ENCODE measurements at places on chromosomes 2 and 18.

GRCh38 chr2:36672199-36672598, 24.3 kb upstream of the VIT start:
- DNase-seq, result no peak

- peak; percentile 64 for DNase-seq
Measured at GRCh38 chr2:231926761-231927565, 767 bp upstream of the NPPC start.

GRCh38 chr2:234258562-234259141, 208.2 kb downstream of the SPP2 start:
- DNase-seq, result no peak

- no peak for DNase-seq
Measured at GRCh38 chr2:112811841-112812306, 24.7 kb downstream of the IL1B start.

DNA sequence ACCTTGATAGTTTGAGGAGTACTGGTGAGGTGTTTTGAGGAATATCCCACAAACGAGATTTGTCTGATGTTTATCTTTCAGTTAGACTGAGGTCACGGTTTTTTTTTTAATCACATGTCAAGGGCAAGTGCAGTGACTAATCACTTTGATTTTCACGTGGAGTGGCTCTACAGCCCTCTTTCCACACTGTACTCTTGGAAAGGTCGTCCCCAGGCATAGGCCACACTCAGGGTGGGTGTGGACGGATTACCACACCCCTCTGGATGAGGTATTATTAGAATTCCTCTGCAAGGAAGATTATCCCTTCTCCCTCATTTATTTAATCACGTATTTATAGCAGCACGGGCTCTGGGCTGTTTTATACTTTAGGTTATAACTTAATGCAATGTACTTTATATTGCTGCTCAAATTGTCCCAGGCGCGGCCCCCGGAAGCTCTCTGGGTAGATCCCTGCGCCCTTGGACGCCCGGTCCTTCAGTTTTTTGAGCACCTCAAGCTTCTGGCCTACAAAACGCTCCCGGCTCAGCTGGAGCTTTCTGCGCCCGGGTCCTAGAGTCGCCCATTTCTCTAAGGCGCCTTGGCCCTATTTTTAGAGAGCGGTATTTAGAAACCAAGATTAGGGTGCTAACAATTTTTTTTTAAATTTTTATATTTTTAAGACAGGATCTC, 515 bp upstream of the PLEKHB2 start:
- peak; percentile 67 for DNase-seq

DNA sequence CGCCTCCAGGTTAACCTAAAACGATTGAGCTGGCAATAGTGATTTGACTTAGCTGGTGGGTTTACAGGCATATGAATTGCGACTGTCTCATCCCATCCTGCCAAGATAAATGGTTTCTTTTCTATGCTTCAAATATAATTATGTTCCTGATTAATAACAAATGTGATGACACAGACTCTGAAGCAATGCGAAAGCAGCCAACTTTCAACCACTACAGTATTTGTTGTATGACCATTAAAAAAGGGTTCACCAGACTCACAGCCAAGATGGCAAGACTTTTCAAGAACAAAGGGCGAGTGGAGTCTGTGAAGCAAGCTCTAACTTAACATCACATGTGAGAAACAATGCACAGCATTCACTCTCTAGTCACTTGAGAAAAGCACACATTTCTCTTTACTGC, 186.6 kb downstream of the PID1 start:
- no peak for DNase-seq

DNA sequence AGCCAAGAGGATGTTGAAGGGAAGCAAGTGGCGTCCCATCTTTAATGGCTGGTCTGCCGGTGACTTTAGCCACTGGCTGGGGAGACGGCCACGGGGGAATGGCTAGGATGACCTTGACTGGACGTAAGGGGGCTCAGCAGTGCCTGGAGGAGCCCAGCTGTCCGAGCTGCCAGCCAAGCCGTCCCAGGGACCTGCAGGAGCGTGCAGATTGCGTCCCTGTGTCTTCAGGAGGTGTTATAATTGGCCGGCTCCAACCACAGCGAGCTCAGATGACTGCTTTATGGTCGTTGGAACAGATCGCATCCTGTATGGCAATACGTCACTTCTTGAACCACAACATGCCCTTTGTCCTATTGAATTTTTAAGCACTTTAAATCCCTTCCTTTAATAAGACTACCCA, 204.6 kb downstream of the EIPR1 start:
- DNase-seq, result no peak

GRCh38 chr2:212477571-212477970, 61.0 kb downstream of the ERBB4 start:
- no peak for DNase-seq

GRCh38 chr2:236511266-236511665, 58.4 kb upstream of the ACKR3 start:
- no peak for DNase-seq

DNA sequence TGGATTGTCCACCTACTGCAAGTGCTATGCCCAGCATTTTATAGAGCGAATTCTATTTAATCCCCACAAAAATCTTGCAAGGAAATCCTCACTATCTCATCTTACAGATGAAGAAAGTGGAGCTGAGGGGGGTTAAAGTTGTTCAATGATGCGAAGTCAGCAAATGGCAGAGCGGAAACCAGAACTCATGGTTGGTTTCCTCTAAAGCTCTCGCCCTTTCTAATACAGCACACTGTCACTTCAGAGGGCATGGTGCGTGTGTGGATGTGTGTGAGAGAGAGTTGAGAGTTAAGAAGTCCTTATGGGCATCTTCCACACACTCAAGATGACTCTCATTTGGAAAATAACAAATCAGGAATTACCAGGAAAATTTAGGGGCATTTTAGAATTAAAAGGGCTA, 78.4 kb downstream of the TGFA start:
- DNase-seq, result no peak

DNA sequence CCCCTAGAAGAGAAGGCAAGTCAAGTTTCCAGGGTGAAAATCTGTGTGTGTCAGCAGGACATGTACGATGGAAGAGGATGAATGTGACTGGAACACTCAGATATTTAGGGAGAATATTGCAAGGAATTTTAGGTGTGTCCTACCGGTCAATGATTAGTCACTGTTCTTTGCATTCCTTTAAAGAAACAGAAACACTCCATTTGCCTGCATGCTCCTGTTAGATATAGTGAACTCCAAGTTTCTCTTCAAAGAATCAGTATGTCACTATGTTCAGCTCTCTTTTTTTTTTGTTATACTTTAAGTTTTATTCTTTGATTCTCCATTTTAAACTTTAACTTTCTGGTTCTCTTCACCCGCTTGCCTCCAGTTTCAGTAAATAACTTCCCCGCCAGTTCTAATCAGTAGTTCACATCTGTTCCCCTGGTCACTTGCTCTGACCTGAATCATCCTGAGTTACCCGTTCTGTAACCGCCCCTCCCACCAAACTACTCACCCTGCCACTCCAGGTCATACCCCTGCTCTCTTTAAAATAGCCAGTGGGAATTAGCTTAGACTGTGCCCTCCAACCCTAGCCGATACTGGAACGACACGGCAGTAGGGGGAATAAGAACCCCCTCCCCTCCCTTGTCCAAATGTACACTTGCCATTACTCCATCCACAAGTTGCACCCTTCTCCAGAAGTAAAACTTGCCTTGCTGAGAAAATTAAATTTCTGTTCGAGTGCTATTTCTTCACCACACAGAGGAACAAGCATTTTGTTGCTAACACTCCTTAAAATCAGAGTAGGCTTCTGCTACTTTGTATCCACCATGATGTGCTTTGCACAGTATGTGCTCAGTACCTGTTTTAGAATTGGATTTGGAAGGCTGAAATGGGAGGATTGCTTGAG, 268.4 kb downstream of the METTL4 start:
- DNase-seq, result no peak

GRCh38 chr2:9285385-9285920, 78.8 kb downstream of the ASAP2 start:
- DNase-seq, result no peak

DNA sequence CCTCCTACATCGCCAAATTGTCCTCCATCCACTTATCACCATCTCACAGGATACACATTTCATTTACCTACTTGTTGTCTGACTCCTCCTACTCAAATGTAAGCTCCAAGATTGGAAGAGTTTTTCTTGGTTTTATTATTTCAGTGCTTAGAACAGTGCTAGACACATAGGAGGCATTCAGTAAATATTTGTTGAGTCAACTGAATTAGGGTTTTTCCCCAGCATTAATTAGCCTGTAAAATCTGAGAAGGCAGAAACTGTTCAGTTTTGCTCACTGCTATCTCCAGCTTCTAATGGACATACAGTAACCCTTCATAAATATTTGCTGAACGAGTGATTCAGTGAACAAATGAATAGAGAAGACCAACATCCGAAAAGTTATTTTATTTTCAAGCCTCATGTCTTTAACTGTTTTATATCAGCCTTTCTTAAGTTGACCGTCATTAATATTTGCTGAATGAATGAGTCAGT, 800 bp downstream of the TTC21B start:
- DNase-seq, result no peak

DNA sequence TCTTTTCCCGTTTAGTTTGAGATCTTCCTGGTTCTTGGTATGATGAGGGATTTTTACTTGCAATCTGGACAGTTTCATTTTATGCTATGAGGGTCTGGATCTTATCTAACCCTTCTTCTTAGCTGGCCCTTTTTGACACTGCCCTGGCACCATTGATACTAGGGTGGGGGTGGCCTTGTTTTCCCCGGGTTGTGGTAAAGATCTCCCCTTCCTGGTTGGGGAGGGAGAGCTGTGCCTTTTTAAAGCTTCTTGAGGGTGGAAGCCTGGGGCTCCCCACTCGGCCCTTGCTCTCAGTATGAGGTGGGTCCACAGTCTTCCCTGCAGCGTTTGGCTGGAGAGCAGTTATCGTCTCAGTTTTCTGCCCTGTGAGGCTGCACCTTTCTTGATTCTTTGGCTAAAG, 66.1 kb downstream of the ASB1 start:
- no peak for DNase-seq

GRCh38 chr2:26588576-26588975, 52.6 kb downstream of the CIB4 start:
- DNase-seq, result no peak

GRCh38 chr2:86223140-86223926, 24.1 kb downstream of the MRPL35 start:
- peak; percentile 43 for DNase-seq

- no peak for DNase-seq
Measured at GRCh38 chr2:159553727-159554126, 62.6 kb downstream of the BAZ2B start.

- DNase-seq, result no peak
Measured at GRCh38 chr18:75868031-75868430, 440.5 kb upstream of the SMIM21 start.

GRCh38 chr2:42053791-42054701, 6.2 kb downstream of the PKDCC start:
- DNase-seq, result no peak

GRCh38 chr2:172726172-172726735, 9.4 kb upstream of the RAPGEF4 start:
- DNase-seq, result no peak

DNA sequence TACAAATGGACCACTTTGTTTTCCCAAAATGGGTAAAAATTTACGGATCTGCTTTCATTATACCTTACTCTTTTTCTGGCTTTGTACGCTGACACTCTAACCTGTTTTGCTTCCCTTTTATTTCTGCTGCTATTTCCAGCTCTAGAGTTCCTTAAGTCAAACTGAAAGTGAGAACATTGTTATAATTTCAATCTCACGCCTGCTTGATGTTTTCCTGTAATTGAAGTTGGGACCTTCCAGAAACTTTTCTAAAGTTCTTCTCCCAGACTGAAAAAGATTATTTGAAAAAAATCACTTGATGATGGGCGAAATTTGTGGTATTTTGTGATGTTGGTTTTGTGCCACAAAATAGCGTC, 1.8 kb downstream of the GLS start:
- DNase-seq, result no peak

DNA sequence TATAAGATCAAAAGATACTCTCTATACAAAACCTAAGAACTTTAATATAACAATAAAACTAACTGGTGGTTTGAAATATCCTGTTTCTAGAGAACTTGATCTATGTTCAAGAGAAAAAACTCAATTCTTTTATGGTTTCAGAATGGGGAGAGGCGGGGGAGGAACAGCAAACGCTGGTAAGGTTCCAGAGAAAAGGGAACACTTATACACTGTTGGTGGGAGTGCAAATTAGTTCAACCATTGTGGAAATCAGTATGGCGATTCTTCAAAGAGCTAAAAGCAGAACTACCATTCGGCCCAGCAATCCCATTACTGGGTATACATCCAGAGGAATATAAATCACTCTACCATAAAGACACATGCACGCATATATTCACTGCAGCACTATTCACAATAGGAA, 17.2 kb downstream of the FAM98A start:
- DNase-seq, result no peak

- DNase-seq, result no peak
Measured at GRCh38 chr2:217929272-217929671, 73.5 kb downstream of the TNS1 start.

DNA sequence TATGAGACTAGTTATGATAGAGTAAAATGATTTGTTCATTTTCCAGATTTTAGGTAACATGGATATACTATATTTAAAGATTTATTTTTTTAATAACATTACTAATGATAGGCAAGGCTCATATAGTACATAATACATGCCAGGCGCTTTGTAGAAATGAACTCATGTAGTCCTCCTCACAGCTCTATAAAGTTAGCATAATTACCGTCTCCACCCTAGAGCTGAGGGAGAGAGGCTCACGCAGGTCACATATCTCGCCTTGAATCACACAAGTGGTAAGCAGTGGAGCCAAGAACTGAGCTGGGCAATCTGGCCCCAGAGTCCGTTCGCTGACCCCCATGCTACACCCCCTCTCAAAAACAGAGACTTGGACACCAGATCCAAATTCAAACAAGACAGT, 222.5 kb downstream of the FAM210A start:
- no peak for DNase-seq

DNA sequence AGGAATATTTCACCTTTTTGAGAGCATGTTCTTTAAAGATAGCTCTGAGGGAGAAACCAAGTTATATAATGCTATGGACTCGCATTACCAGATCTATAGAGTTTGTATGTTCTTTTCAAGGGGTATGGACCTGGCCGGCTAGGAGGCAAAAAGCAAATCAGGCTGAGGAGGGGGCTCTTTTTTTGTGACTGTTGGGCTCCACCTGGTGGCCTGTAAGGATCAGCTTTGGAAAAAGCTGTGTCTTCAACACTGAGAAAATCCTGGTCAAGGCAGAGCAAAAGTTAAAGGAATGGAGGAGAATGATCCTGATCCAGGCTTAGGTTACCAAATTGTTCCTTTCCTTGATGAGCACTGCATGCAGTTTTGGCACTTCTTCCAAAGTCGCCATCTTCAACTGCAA, 180.5 kb downstream of the DIS3L2 start:
- DNase-seq, result peak; percentile 65
